Upper lobe of right lung (tissue), 1 donor: ENCODE measurements at places on chromosomes 13 and 19. TPM values are rescaled to one million over a fixed set of nuclear protein-coding genes. Genes with fewer than 3 reads are reported as not detected.
A peak's percentile ranks its signal among the peaks of the same experiment; 100 is the strongest.

DNA sequence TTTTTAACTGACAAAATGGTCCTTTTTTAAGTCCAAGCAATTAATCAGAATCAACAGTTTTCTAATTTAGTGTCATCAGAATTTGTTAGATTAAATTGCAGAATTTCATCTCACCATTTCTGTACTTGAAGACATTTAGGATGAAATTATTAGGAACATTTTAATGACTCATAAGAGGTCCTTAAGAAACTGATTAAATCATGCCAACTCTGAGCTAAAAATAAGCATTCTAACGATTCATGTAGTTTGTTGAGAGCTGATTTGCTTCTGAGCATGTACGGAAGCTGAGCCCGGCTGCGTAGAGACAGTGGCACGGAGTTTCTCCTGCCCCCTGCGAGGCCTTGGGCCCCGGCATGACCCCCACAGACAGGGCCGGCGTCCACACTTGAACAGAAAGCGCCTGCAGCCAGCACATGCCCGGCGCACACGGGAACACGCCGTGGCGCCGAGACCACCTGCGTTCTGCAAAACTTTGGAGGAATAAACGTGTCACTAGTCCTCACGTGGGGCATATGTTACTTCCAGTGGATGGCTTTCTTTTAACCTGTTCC lies 89.7 kb upstream of the MCF2L start:
- no peaks in the 10 kb centered on the region for H3K27me3 ChIP-seq
- H3K4me3 ChIP-seq, result no peak overlapping the region
- no peaks in the 10 kb centered on the region for H3K4me1 ChIP-seq

NXNL1 gene
- total RNA-seq, result not detected

DNA sequence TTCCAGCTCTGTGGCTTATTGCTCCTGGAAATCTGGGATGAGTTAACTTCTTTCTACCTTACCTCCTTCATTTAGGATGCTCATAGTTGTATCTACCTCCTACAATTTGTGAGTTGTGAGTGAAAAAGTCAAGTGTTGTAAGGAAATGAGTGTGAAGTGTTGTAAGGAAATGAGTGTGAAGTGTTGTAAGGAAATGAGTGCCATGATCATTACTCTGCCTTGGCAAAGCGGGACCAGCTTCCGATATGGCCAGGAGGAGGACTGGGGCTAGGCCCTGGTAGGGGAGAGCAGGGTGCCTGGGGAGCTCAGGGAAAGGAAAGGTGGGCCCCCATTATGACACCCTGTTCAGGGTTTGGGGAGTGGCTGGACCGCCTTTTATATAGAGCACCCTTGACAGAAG lies 435.2 kb downstream of the FGF9 start:
- no peak for DNase-seq
- H3K27ac ChIP-seq, result no peak overlapping the region
- no peak overlapping the region for H3K4me3 ChIP-seq
- no peaks in the 10 kb centered on the region for H3K27me3 ChIP-seq
- no peaks in the 10 kb centered on the region for H3K36me3 ChIP-seq

- no peak overlapping the region for H3K4me3 ChIP-seq
- H3K36me3 ChIP-seq, result no peaks in the 10 kb centered on the region
- no peak overlapping the region for H3K27ac ChIP-seq
Measured at GRCh38 chr19:440391-441212, 20.2 kb downstream of the SHC2 start.

DNA sequence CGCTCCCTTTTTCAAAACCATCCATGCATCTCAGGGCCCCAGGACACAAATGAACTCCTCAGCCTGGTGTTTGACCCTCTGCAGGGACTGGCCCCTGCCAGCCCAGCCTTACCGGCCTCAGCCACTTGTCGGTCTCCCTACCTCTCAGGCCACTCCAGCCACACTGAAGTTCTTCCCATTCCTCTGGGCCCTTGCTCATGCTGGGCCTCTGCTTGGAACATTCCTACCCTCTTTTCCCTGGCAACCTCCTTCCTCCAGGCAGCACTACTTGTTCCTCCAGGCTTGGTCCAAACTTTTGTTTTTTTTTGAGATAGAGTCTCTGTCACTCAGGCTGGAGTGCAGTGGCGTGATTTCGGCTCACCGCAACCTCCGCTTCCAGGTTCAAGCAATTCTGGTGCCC lies 7.6 kb upstream of the EGLN2 start:
- no peak for DNase-seq
- H3K4me1 ChIP-seq, result peaks cover 16% of the 10 kb centered on the region
- peak overlapping the region; percentile 78 for H3K27ac ChIP-seq
- H3K27me3 ChIP-seq, result no peaks in the 10 kb centered on the region
- H3K36me3 ChIP-seq, result no peaks in the 10 kb centered on the region
- H3K4me3 ChIP-seq, result no peak overlapping the region

TINCR gene
- 5.6 TPM for total RNA-seq

- DNase-seq, result no peak
- no peaks in the 10 kb centered on the region for H3K36me3 ChIP-seq
- H3K27ac ChIP-seq, result no peak overlapping the region
- H3K4me3 ChIP-seq, result no peak overlapping the region
- H3K27me3 ChIP-seq, result no peaks in the 10 kb centered on the region
Measured at GRCh38 chr13:82702513-82702912, 1179.8 kb downstream of the SLITRK1 start.

ITGBL1 gene
- 43.6 TPM for total RNA-seq

- H3K36me3 ChIP-seq, result no peaks in the 10 kb centered on the region
- peak overlapping the region; percentile 36 for H3K4me3 ChIP-seq
- peaks cover 84% of the 10 kb centered on the region for H3K27me3 ChIP-seq
- H3K27ac ChIP-seq, result no peak overlapping the region
- DNase-seq, result no peak
Measured at GRCh38 chr19:1469255-1470054, 9.6 kb downstream of the C19orf25 start.

DNA sequence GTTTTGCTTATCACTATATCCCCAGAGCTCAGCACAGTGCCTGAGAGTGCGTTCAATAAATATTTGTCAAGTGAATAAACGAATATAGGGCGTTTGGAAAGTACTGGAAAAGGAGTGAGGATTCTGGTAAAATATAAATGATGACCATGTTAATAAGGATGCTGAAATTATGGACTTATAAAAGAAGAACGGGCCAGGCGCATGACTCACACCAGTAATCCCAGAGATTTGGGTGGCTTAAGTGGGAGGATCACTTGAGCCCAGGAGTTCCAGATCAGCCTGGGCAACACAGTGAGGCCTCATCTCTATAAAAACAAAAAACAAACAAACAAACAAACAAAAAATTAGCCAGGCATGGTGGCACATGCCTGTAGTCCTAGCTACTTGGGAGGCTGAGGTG lies 198.1 kb downstream of the VWA8 start:
- peaks cover 1% of the 10 kb centered on the region for H3K36me3 ChIP-seq
- DNase-seq, result no peak
- no peaks in the 10 kb centered on the region for H3K4me1 ChIP-seq

VSTM2B gene
- not detected for total RNA-seq

- H3K27ac ChIP-seq, result no peak overlapping the region
- no peaks in the 10 kb centered on the region for H3K4me1 ChIP-seq
- no peak overlapping the region for H3K4me3 ChIP-seq
- H3K27me3 ChIP-seq, result peaks cover 53% of the 10 kb centered on the region
- H3K36me3 ChIP-seq, result no peaks in the 10 kb centered on the region
- no peak for DNase-seq
Measured at GRCh38 chr19:48396824-48397176, 3.3 kb downstream of the GRIN2D start.

GRCh38 chr13:70769817-70770216 lies 661.6 kb upstream of the KLHL1 start:
- no peaks in the 10 kb centered on the region for H3K36me3 ChIP-seq
- DNase-seq, result no peak
- no peaks in the 10 kb centered on the region for H3K27me3 ChIP-seq
- no peaks in the 10 kb centered on the region for H3K4me1 ChIP-seq

EBI3 gene
- 2.0 TPM for total RNA-seq

GRCh38 chr13:73880365-73880764 lies 253.8 kb downstream of the KLF12 start:
- H3K4me1 ChIP-seq, result no peaks in the 10 kb centered on the region
- H3K27me3 ChIP-seq, result no peaks in the 10 kb centered on the region
- no peak overlapping the region for H3K27ac ChIP-seq
- DNase-seq, result no peak
- H3K4me3 ChIP-seq, result no peak overlapping the region

DNA sequence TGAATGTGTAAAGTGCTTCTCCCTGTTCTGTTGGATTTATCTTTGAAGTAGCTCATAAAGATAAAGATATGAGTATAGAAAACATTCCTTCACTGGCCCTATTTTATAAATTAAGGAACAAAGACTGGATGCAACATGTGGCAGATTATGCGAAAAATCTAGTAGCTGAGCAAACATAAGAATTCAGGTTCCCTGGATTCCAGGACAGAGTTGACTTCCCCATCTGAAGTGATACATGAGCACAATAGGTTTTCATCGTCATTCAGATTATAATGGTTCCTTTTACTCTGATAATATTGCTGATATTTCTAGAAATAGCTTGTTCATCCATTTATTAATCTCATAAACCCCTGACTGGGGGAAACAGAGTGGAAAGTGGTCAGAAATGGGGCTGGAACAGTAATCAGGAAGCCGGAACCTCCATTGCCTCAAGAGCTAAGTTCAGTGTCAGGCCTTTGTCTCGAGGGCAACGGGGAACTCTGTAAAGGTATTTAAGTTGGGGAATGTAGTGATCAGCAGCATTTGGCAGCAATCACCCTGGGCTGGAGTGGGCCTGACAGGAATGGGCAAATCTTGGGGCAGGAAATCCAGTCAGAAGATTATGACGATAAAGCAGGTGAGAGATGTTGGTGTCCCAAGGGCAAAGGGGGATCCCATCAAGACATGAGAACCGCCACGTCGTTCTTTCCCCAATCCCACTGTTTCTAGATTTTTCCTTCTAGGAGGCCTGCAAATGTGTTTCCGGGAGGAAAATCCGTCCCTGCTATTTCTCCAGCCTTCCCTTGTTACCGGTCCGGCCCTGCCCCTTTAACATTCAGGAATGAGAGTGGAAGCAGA lies 232.5 kb upstream of the SERP2 start:
- H3K4me3 ChIP-seq, result peak overlapping the region; percentile 56
- H3K4me1 ChIP-seq, result peaks cover 8% of the 10 kb centered on the region
- DNase-seq, result peak; percentile 64
- H3K27ac ChIP-seq, result peak overlapping the region; percentile 94
- H3K27me3 ChIP-seq, result no peaks in the 10 kb centered on the region

- peaks cover 23% of the 10 kb centered on the region for H3K4me1 ChIP-seq
- peaks cover 13% of the 10 kb centered on the region for H3K36me3 ChIP-seq
- no peak overlapping the region for H3K27ac ChIP-seq
- DNase-seq, result no peak
- no peaks in the 10 kb centered on the region for H3K27me3 ChIP-seq
Measured at GRCh38 chr19:17240062-17240752, 5.5 kb downstream of the NR2F6 start.

DNA sequence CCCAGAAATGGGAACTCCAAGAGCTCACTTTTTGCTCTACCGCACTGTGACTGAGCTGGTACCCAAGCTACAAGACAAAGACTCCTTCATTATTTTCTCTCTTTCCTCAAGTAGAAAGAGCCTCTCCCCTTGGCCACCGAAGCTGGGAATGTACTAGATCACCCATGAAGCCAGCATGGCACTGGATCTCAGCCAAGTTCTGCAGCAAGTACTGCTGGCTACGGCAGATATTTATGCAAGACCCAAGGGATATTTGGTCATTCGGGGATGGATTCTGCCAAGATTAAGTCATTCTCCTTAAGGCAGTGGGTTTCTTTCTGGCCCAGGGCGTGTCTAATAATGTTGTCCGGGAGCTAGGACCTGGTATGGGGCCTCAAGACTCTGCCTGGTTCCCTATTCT lies 633.5 kb downstream of the SLITRK1 start:
- no peaks in the 10 kb centered on the region for H3K36me3 ChIP-seq

- no peaks in the 10 kb centered on the region for H3K4me1 ChIP-seq
- H3K36me3 ChIP-seq, result peaks cover 2% of the 10 kb centered on the region
- no peak overlapping the region for H3K27ac ChIP-seq
- no peaks in the 10 kb centered on the region for H3K27me3 ChIP-seq
- no peak for DNase-seq
Measured at GRCh38 chr19:43983544-43983911, 460 bp upstream of the ZNF155 start.

FUT6 gene
- 2.7 TPM for total RNA-seq

DNA sequence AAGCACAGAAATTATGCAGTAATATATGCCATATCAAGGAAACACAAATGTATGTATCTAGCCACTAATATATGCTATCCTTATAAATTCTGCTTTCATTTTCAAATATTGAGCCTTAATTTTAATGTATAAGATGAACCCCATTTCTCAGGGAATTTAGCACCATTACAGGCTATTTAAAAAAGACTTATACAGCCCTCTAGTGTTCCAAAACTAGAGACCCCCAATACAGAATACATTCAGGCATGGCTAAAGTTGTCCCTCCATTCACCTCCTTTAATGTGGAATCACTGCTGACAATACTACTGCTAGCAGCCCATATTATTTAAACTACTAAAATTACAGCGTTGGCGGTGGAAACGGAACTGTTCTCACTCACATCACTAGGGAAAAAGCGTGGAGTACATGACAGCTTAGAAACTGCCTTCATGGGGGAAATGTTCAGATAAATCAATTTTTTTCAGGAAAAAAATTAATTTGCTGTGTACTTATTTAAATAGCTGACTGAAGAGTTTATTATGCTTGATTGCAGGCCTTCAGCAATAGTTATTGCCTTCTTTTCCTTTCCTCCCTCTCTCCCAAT lies 541.0 kb downstream of the PCDH9 start:
- H3K27ac ChIP-seq, result no peak overlapping the region
- H3K4me3 ChIP-seq, result no peak overlapping the region
- no peaks in the 10 kb centered on the region for H3K27me3 ChIP-seq
- DNase-seq, result no peak
- H3K36me3 ChIP-seq, result no peaks in the 10 kb centered on the region

DNA sequence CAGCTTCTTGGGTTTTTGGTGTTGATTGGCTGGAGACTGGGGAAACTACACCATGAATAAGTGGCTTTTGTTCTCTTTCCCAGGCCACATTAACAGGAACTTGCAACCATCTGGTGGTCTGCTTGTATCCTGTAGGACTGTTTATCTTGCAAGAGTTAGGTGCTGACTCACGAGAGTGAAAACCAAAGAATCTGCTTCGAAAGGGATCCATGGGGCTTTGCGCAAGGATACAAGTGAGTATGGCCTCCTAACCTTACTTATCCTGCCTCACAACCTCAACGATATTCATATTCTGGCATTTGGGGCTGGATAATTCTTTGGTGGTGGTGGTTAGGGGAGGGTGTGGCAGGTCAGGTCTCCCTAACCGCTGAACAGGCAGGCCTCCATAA lies 4.7 kb upstream of the SIGLECL1 start:
- H3K27ac ChIP-seq, result no peak overlapping the region
- no peaks in the 10 kb centered on the region for H3K4me1 ChIP-seq
- no peak for DNase-seq
- no peak overlapping the region for H3K4me3 ChIP-seq
- H3K36me3 ChIP-seq, result no peaks in the 10 kb centered on the region
